NCI-H2107 (cell line): ENCODE measurements at places on chromosomes 11 and 22.
A peak's percentile ranks its signal among the peaks of the same experiment; 100 is the strongest.

DNA sequence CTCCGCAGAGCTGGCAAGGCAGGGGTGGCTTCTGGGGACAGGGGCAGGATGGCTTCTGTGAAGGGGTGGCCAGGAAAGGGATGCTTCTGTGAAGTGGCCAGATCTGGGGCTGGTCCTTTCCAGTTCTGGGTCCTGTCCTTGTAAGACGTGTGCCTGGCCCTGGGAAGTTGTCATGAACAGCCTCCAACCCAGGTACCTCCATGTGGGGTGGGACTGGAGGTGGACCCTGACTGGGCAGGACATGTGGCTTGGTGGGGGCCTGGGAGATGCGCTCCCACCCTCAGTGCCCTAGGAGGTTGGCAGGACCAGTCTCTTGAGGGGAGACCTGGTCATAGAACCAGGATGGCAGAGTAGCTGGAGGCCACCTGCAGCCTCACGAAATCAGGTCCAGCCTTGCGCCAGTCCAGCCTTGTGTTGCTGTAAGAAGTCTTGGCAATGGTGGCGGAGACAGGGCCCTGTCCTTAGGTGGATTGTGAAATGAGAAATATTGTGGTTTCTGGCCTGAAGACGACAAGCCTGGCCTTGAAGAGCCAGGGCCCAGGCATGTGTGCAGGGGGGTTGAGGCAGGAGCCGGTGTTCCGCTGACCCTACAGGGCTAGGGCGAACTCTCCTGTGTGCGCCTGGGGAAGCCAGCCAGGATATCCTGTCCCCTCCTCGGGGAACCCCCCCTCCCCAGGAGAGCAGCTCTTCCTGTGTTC, 2.6 kb downstream of the KCNQ1 start:
- DNase-seq = no peak

GRCh38 chr11:128022007-128022368, 565.4 kb downstream of the ETS1 start:
- DNase-seq = no peak

- no peak for DNase-seq
Observed at GRCh38 chr11:70073871-70074371, 4.2 kb upstream of the ANO1 start.

DNA sequence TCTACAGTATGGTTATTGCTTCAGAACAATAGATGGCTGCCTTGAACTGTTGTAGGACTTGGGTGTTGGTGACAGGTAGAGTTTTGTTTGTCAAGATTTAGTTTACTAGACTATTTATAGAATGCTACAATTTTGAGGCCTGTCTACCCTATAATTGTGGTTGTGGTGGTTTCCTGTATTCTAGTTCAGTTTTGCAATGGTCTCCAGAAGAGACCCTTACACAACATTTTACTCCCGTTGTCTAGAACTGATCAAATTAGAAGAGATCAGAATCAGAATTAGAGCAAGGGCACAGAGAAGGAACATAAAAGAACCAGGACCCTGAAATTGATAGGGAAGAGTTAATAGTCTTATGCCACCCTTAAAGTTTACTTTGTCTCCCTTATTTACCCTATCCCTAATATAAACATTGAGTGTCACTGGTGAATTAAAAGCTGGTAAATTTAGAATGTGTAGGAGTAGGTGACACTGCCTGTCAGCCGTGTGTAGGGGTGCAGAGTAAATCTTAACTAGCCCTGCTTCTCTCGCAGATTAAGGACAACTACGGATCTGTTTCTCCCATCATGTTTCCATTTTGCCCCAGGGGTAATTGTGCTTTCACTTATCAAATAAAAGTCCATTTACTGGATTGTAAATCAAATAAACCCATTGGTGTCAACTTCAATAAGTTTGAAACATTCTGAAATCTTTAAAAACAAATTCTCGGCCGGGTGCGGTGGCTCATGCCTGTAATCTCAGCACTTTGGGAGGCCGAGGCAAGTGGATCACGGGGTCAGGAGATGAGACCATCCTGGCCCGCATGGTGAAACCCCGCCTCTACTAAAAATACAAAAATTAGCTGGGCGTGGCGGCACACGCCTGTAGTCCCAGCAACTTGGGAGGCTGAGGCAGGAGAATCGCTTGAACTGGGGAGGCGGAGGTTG, 10.9 kb upstream of the PHLDB1 start:
- DNase-seq = no peak

- no peak for DNase-seq
Observed at GRCh38 chr11:68077617-68078582, 39.1 kb downstream of the TCIRG1 start.

- no peak for DNase-seq
Observed at GRCh38 chr22:44331881-44332714, 19.3 kb upstream of the SHISAL1 start.

DNA sequence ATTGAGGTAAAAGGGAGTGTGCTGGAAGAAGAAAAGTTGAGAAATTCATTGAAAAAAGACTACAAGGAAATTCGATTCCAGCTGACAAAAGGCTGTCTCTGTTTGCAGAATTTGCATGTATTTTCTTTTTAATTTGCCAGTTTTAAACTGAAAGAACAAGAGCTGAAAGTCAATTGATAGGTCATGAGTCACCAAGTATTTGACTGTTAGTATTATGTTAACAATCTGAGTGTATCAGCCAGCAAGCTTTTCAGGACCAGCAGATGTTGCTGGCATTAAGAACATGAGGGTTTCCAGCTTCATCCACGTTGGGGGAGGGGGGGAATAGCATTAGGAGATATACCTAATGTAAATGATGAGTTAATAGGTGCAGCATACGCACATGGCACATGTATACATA, 726.7 kb downstream of the METTL15 start:
- no peak for DNase-seq

GRCh38 chr11:84965484-84965883, 661.7 kb downstream of the DLG2 start:
- DNase-seq = no peak

- no peak for DNase-seq
Observed at GRCh38 chr11:59574467-59574866, 41.1 kb downstream of the OSBP start.

DNA sequence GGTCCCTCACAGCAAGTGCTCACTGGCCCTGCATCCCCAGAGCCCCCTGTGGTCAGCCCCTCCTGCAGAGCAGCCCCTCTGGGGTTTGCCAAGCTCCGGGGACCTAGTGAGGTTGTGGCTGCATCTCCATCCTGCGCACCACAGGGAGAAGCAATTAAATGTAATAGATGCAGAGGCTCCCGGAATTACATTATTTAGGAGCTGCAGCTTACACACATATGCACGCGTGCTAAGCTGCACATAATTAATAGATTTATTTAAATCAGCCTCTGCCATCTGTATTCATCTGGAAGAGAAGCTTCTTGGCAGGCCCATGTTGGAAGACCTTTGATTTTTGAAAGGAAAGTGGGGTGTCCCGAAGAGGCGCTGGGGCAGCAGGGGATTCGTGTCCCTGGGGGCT, 1271.5 kb downstream of the BRD1 start:
- DNase-seq = no peak

- DNase-seq = no peak
Observed at GRCh38 chr11:44351006-44351660, 41.2 kb upstream of the ALX4 start.

DNA sequence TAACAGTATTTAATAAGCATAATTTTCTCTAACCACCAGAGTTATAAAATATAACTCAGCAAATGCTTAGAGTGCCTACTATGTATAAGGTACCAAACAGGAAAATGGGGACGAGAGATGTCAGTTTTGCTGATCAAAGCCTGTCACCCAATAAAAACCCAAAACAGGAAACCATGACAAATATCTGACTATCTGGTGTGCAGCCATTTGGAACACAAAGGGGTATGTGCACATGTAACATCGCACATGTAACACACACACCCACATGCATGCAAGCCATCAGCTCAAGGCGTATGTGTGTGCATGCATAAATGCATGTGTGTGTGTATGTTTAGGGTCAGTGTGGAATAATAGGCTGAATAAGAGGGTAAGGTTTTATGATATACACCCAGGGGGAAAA, 64.2 kb downstream of the PRR5L start:
- DNase-seq = no peak

- DNase-seq = no peak
Observed at GRCh38 chr11:36509201-36509639, 852 bp downstream of the TRAF6 start.

DNA sequence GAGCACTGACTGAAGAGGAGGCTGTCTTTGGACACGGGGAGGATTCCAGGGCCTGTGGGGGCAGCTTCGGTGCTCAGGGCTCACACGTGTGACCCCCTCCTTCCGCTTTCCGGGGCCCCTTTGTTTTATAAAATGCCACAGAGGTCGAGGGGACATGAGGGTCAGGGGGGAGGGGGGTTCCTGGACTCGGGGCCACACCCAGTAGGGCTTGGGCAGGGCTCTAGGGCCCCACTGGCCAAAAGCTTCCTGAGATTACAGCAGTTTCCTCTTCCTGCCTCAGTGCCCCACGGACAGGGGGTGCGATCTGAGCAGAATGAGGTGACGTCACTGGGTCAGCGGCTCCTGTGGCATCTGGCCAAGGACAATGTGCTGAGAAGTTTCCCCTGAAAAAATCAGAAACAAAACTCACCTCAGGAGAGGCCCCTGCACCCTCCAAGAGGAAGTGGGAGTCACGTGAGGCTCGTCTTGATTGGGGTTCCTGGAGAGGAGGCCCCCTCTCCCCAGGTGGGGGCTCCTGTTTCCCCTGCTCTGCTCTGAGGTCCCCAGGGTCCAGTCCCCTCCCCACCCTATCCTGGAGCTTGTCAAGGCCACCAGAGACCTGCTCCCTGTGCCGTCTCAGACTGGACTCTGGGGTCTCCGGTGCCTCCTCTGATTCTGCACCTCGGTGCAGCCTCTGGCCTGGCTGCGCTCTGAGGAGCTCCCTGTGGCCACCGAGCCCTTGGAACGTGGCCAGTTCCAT, 6.4 kb upstream of the IFITM3 start:
- DNase-seq = no peak

- peak; percentile 43 for DNase-seq
Observed at GRCh38 chr11:20070459-20070858, 89.8 kb downstream of the DBX1 start.

- no peak for DNase-seq
Observed at GRCh38 chr11:65207918-65208784, 26.4 kb downstream of the CAPN1 start.
